ENCODE measurements at places on chromosomes 12 and 14. TPM values are rescaled to one million over a fixed set of nuclear protein-coding genes. Genes with fewer than 3 reads are reported as not detected.

DNA sequence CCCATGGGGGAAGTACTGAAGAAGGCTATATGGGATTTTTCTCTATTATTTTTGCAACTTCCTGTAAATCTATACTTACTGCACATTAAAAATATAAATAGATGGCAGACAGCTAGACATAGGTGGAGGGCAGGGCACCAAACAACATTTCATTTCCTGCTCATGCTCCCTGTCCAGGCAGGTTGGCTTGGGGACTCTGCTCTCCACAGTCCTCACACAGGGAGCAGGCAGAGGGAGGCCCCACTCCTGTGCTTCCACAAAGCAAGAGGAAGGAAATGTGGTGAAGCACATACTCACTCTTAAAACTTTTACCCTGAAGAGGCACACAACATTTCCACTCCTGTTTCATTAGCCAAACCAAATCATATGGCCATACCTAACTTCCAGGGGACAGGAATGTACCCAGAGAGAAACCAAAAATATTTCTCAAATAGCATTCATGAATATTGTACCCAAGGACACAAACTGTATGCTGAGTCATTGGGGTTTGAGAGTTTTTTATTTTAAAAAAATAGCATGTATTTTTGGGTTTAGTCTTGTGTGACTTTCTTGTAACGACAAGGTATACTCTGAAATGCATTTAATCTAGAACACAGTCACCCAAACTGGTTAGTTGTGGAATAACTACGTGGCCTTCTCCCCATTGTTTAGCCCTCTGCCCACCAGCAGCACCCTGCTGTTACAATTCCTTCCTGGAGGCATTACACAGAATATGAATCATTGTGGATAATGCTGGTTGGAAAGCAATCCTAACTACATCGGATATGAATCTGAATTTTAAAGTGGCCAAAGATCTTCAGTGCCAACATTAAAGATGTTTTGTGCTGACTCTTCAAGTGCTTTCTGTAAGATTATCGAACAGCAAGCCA, 40.9 kb downstream of the RTN1 start:
- no peak for DNase-seq

DNA sequence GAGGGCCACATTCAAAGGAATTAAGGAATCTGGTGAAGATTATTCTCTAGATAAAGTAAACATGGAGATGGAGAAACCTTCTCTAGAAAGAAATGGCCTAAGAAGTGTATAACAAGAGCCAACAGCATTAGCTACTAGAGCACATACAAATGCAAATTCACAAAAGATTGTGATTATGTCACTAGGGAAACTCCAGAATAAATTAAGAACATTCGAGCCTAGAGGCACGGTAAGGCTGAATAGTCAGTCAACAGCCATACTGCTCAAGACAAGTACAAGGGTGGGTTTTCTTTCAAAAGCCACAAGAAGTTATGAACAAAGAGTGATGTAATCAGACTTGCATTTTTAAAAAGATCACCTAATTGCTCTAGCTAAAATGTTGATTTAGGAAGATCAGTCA, 25.4 kb downstream of the PPP4R3A start:
- no peak for DNase-seq

- no peak for DNase-seq
Observed at GRCh38 chr12:50984586-50985298, 32.4 kb downstream of the HIGD1C start.

GRCh38 chr12:98464190-98464589, 51.2 kb upstream of the TMPO start:
- DNase-seq = no peak

GRCh38 chr12:103884316-103884715, 43.3 kb upstream of the NT5DC3 start:
- no peak for DNase-seq

GRCh38 chr14:92153581-92153980, 31.8 kb downstream of the CPSF2 start:
- DNase-seq = no peak

DNA sequence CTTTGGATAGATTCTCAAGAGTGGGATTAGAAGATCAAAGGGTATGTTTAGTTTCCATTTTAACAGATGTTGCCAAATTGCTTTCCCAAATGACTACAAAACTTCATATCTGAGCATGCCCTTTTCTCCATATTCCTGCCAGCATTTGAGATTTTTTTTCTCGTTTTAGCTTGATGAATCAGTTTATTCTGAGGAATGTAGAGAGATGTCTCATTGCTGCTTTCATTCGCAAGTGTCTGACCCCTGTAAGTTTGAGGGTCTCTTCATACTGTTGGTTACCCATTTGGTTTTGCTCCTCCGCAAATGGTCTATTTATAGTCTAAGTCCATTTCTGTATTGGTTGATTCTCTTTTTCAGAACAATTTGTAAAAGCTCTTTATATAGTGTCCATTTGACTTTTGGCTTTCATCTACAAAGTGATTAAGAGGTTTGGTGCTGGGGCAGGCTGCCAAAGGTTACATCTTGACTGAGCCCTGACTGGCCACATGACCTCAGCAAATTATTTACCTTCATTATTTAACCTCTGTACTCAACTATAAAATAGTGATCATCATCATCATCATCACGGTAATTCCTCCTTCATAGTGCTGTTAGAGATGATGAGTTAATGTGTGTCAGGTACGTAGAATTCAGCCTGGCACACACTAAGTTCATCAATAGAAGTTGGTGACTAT, 33.6 kb downstream of the HCAR2 start:
- peak; percentile 50 for DNase-seq

GRCh38 chr14:39447175-39447661, 15.0 kb upstream of the FBXO33 start:
- no peak for DNase-seq

- DNase-seq = peak; percentile 23
Observed at GRCh38 chr12:19482036-19482435, 42.7 kb downstream of the AEBP2 start.

- no peak for DNase-seq
Observed at GRCh38 chr12:92224685-92225331, 79.2 kb upstream of the BTG1 start.

- no peak for DNase-seq
Observed at GRCh38 chr12:112107306-112108201, 1.0 kb downstream of the NAA25 start.

DNA sequence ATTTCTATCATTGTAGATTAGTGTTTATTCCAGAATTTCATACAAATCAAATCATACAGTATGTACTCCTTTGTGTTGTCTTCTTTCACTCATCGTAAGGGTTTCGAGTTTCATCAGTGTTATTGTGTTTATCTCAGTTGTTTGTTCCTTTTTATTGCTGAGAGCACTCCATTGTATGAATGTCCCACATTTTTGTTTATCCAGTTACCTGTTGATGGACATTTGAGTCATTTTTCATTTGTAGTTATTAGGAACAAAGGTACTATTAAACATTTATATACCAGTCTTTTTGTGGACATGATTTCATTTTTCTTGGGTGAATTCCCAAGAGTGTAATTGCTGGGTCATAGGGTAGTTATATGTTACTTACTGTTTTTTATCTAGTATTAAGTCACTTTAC, 70.0 kb downstream of the BICD1 start:
- no peak for DNase-seq

- no peak for DNase-seq
Observed at GRCh38 chr14:105494606-105494929, 3.5 kb downstream of the TEDC1 start.

GRCh38 chr14:52640137-52640536, 55.2 kb downstream of the ERO1A start:
- no peak for DNase-seq

GRCh38 chr14:101349108-101349507, 212.2 kb upstream of the DIO3 start:
- no peak for DNase-seq

DNA sequence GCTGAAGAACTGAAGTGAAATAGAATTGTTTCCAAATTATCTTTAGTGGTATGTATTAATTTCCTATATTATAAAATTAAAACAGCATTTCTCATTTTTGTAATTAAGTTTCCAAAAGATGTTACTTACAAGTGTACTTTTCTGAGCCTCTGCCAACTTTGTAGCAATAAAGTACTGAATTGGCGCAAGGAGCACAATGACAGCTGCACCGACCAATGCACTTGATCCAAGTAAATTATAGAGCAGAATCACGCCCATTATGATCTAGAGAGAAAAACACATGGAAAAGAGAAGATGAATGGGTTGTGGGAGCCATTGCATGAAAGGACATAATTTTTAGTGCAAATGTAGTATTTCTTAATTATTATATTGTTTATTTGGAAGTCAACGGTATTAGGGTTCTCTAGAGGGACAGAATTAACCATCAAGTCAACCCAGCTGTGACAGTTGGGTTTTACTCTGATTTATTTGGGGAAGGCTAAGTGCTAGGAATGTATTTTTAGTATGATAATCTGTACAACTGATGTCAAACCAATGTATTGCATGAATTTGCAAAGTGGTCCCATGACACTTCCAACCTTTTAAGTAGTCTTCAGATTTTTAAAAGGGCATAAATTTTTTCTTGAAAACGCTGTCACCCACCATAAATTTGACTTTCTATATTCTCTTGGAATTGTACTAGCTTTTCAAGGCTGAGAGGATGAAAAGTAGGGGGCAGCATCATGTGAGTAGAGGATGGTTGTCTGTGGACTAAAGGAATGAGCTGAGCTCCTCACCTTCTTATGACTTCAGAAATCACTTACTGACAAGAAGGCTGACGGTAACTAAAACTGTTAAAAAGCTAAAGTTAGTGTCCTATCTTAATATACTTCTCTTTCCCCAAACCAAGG, 33.0 kb downstream of the ABCC9 start:
- no peak for DNase-seq

GRCh38 chr12:93219947-93220346, 157.8 kb upstream of the NUDT4 start:
- DNase-seq = no peak

Gene BMAL2
- total RNA-seq = 39.9 TPM

Gene ADCY6
- total RNA-seq = 13.5 TPM

Gene TAS2R14
- total RNA-seq = 0.06 TPM

Gene RIMKLB
- 34.0 TPM for total RNA-seq

Gene SLC6A12
- not detected for total RNA-seq

Gene CDH24
- 17.7 TPM for total RNA-seq

Gene PMCH
- total RNA-seq = not detected

Gene ZNF385A
- total RNA-seq = 4.3 TPM

Gene TCL1A
- not detected for total RNA-seq

Gene TGM1
- 0.63 TPM for total RNA-seq

Gene CRIP1
- total RNA-seq = 8.3 TPM

Gene NTN4
- 120 TPM for total RNA-seq

Gene NKX2-8
- not detected for total RNA-seq

Gene ANO4
- 0.86 TPM for total RNA-seq

Gene CEBPE
- total RNA-seq = not detected

Gene KLRC4
- total RNA-seq = not detected

Gene PRR13
- 137 TPM for total RNA-seq

Data from epithelial cell of proximal tubule (primary cell).